Fibroblast of pulmonary artery (primary cell): ENCODE measurements at places on chromosomes 13 and 19.
A peak's percentile ranks its signal among the peaks of the same experiment; 100 is the strongest.

DNA sequence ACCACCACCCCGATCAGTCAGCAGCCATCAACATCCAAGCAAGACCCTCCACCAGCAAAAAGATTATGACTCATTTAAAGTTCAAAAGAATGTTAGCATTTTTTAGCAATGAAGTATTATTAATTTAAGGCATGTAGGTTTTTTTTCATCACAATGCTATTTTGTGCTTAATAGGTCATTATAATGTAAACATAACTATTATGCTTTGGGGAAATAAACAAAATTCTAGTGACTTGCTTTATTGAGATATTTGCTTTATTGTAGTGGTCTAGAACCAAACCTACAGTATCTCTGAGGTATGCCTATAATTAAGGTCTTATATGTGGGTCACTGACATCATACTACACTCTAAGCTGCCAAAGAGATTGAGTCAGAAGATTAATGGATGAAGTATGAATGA lies 20.0 kb downstream of the KLF12 start:
- DNase-seq: peak; percentile 17

GRCh38 chr13:95247171-95247570 lies 54.1 kb downstream of the ABCC4 start:
- no peak for DNase-seq

- DNase-seq: no peak
Observed at GRCh38 chr13:91154558-91155353, 192.7 kb upstream of the MIR17HG start.

DNA sequence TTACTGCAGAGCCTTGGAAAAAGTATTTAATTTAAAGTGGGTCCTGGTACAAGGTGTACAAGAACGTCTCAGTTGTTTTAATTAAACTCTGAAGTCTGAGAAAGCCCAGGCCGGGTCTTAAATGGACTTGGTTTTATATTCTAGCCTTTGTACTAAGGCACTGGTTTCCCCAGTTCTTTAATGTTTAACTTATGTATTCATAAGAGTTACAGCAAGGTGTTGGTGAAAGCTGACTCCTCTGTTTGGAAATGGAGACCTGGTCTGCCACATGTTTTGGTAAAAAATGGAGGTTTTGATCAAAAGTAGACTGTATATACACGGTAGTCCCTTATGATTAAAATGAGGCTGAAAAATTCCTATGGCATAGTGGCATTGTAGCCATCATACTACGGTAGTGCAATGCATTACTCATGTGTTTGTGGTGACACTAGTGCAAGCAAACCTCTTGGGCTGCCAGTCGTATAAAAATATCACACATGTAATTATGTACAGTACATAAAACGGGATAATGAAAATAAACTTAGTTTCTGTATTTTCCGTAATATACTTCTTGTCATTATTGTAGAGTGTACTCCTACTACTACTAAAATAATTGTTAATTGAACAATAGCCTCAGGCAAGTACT lies 883.4 kb upstream of the SPRY2 start:
- no peak for DNase-seq

DNA sequence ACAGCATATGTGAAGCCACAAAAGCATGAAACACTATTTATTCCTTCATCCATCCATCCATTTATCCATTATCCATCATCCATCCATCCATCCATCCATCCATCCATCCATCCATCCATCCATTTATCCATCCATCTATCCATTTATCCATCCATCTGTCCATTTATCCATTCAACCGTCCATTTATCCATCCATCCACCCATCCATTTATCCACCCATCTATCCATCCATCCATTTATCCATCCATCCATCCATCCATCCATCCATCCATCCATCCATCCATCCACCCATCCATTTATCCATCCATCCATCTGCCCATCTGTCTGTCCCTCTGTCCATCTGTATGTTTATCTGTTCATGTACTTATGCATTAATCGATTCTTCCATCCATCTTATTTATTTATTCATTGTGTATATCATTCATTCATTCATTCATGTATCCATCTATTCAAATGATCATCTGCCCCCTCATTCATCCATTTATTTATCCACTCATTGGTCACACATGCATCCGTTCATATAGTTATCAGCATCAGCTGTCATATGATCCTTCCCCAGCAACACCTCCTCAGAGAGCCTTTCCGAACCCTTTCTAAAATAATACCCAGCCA lies 7.0 kb upstream of the MYH14 start:
- no peak for DNase-seq

- no peak for DNase-seq
Observed at GRCh38 chr13:68808456-68808855, 1299.2 kb upstream of the ATXN8OS start.

GRCh38 chr13:100513171-100513570 lies 75.4 kb downstream of the GGACT start:
- no peak for DNase-seq
